GM23248 (cell line): ENCODE measurements at places on chromosomes 13 and 19. TPM values are rescaled to one million over a fixed set of nuclear protein-coding genes. Genes with fewer than 3 reads are reported as not detected.
A peak's percentile ranks its signal among the peaks of the same experiment; 100 is the strongest.

GRCh38 chr19:38149661-38150061 lies 74.4 kb downstream of the DPF1 start:
- DNase-seq: no peak

The LIN7B gene
- 10.7 and 12.5 TPM in 2 replicates for total RNA-seq

DNA sequence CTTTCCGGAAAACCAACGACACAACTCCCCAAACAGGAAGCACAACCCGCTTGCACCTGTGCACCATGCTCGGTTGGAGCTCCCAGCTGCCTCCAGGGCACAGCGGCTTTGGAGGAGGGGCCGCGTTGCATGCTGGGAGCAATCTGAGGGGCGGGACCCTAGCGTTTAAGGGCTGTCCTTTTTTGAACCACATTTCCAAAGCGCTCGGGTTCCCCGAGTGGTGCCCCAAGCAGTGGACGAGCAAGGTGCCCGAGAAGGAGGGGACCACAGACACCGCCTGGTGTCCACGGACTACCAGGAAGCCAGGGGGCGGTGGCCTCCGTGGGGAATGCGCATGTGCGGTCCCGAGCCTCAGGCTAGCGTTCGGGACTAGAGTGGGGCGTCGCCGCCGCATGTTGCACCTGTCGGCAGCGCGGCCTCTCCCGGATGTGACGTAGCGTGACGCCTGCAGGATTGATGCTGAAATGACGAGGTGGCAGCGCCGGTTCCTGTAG lies 11.9 kb upstream of the ZNF57 start:
- peak; percentile 36 for DNase-seq

The COMP gene
- 93.8 and 96.6 TPM in 2 replicates for total RNA-seq

- DNase-seq: no peak
These were observed 24.0 kb upstream of the LAIR1 start for GRCh38 chr19:54388802-54389139.

The FUT3 gene
- total RNA-seq: not detected in 2 replicates

- no peak for DNase-seq
These were observed 9.7 kb downstream of the SIGLEC8 start for GRCh38 chr19:51448411-51449016.

GRCh38 chr19:40650749-40651305 lies 39.6 kb downstream of the NUMBL start:
- peak; percentile 93 for DNase-seq

DNA sequence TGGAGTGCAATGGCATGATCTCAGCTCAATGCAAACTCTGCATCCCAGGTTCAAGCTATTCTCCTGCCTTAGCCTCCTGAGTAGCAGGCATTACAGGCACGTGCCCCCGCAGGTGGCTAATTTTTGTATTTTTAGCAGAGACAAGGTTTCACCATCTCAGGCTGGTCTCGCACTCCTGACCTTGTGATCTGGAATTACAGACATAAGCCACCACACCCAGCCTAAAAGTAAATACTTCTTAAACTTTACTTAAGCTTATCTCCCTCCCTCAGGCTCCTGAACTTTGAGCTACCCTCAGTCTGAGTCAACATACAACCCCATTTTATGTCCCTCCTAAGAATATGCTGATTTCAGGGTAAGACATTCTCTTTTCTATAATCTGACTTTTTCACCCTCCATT lies 66.1 kb downstream of the ZNF486 start:
- no peak for DNase-seq

The XAB2 gene
- 30.7 and 33.0 TPM in 2 replicates for total RNA-seq

The CLEC17A gene
- not detected in 2 replicates for total RNA-seq

GRCh38 chr13:112854321-112854720 lies 114.7 kb upstream of the MCF2L start:
- no peak for DNase-seq

The KLK14 gene
- not detected in 2 replicates for total RNA-seq

GRCh38 chr19:42113641-42114348 lies 18.5 kb downstream of the POU2F2 start:
- peak; percentile 98 for DNase-seq

The PSG2 gene
- 0.76 and 0.89 TPM in 2 replicates for total RNA-seq

The ZNF329 gene
- 10.7 and 15.1 TPM in 2 replicates for total RNA-seq

GRCh38 chr13:30119476-30119875 lies 187.9 kb downstream of the KATNAL1 start:
- peak; percentile 89 for DNase-seq

DNA sequence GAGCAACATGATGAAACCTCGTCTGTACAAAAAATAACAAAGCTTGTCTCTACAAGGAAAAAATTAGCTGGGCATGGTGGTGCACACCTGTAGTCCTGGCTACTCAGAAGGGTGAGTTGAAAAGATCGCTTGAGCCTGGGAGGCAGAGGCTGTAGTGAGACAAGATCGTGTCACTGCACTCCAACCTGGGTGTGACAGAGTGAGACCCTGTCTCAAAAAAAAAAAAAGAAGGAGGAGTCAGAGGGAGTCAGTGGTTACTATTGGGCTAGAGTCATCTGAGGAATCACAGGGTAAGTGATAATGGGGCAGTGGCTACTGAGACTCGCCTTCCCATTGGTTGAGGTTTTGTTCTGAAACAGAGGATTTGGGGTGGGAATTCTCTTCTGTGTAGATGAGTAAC lies 1.9 kb upstream of the GPI start:
- DNase-seq: peak; percentile 13

The PLPP2 gene
- total RNA-seq: 1.4 and 4.3 TPM in 2 replicates

The PABPC3 gene
- under 0.01 TPM in 2 replicates for total RNA-seq

The PCDH9 gene
- 0.76 and 1.4 TPM in 2 replicates for total RNA-seq

The PRTN3 gene
- total RNA-seq: not detected in 2 replicates

The PSG6 gene
- total RNA-seq: not detected in 2 replicates

GRCh38 chr19:5803752-5804515 lies 933 bp upstream of the NRTN start:
- DNase-seq: peak; percentile 89

The GJB2 gene
- 0.11 and 0.25 TPM in 2 replicates for total RNA-seq

GRCh38 chr13:46062185-46062584 lies 9.6 kb upstream of the ZC3H13 start:
- peak; percentile 61 for DNase-seq

DNA sequence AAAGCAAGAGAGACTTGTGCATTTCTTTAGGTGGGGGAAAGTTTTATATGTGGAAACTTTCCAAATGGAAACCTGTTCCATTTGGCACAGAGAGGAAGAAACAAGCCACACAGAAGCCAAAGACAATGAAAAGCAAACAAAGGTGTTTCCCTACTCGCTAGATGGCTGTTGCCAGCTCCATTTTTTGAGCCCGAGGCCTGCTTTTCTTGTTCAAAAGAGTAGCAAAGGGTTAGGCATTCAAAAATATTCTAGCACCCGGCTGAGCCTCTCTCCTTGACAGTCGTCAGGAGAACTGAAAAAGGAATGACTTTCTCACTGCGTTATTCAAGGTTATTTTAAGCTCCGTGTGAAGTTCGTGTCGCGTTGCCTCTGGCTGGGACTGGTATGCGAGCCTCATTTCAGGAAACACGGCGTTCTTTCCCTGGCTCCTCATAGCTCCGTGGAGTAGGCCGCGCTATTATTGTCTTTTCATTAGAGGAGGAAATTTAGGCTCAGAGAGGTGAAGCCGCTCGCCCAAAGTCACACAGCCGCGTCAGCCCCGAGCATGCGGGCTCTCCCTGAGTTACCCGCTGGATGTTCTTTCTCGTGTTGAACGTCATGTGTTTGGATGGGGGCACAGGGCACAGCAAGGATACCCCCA lies 7.6 kb downstream of the TRPM4 start:
- no peak for DNase-seq

DNA sequence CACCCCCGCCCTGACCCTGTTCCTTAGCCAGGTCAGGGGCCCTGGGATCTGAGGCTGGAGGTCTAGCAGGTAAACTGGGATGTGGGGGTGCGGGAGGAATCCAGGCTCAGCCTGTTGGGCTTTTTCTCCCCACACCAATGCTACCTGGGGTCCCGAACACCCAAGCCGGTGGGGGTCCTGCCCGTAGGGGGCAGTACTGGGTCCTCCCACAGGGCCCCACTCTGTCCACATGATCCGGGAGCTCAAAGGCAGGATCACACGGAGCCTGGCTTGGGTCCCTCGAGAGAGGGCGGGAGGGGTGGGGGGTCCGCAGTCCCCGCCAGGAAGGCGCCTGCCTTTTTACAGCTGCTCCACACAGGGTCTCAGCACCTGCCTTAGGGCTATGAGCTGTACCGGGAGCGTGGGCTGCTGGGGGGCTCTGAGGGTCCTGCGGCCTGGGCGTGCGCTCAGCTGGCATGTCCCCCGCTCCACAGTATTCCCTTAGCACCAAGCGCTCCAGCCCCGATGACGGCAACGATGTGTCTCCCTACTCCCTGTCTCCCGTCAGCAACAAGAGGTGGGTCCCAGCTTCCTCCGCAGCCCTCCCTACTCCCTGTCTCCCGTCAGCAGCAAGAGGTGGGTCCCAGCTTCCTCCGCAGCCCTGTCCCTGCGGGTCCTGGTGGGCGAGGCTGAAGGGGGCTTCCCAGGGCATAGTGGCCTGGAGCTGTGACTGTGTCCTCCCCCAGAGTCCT lies 12.3 kb upstream of the TEKTIP1 start:
- no peak for DNase-seq

The CATSPERD gene
- total RNA-seq: 0.22 TPM in 1 of 2 replicates, not detected in the other
